ENCODE measurements at places on chromosomes 5 and 9.
A peak's percentile ranks its signal among the peaks of the same experiment; 100 is the strongest.

DNA sequence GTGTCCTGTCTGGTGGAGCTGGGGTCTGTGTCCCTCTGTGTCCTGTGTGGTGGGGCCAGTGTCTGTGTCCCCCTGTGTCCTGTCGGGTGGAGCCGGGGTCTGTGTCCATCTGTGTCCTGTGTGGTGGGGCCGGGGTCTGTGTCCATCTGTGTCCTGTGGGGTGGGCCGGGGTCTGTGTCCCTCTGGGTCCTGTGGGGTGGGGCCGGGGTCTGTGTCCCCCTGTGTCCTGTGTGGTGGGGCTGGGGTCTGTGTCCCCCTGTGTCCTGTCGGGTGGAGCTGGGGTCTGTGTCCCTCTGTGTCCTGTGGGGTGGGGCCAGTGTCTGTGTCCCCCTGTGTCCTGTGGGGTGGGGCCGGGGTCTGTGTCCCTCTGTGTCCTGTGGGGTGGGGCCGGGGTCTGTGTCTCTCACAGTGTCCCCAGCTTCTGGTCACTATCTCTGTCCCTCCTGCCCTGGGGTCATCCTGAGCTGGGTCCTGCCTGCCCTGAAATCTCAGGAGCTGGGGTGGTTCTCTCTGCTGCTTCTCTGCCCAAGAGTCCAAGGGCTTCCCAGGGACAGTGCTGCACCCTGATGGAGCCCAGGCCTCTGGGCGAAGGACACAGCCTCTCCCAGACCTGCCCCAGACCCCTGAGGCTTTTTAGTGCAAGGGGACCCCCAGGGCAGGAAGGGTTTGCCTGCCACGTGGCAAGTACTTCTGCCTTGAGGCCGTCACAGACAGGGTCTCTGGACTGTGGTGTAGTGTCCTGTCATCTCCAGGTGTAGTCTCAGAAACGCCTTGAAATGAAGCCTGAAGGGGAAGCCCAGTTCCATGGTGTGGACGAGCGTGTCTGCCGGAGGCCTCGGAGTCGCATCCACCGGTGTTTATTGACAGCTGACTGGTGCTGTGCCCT is 131.3 kb downstream of the RXRA start:
- no peak for DNase-seq

DNA sequence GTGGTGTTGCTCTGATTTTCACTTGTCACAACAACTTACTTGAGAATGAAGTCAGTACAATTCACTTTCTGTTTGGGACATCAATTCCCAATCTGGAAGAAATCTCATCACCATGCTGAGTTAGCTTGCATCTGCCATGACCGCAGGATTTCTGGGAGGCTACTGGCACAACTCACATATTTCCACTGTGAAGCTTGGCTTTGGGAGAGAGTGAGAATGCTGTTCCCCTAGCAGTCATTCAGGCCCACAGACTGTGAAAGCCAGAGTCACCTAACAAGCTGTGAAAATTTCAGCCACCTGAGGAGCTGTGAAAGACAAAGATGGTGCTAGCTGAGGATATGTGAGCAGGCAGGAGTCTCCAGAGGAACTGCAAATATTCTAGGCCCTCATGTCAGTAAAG is 365.2 kb upstream of the TUSC1 start:
- no peak for DNase-seq

- no peak for DNase-seq
These were observed 71.9 kb downstream of the RALGPS1 start for GRCh38 chr9:126986506-126986951.

- no peak for DNase-seq
These were observed 1031.6 kb upstream of the WWC1 start for GRCh38 chr5:167259806-167260205.

- no peak for DNase-seq
These were observed 206.2 kb downstream of the DCP2 start for GRCh38 chr5:113182658-113183344.

GRCh38 chr5:176803943-176804498 is 6.3 kb upstream of the UNC5A start:
- no peak for DNase-seq

DNA sequence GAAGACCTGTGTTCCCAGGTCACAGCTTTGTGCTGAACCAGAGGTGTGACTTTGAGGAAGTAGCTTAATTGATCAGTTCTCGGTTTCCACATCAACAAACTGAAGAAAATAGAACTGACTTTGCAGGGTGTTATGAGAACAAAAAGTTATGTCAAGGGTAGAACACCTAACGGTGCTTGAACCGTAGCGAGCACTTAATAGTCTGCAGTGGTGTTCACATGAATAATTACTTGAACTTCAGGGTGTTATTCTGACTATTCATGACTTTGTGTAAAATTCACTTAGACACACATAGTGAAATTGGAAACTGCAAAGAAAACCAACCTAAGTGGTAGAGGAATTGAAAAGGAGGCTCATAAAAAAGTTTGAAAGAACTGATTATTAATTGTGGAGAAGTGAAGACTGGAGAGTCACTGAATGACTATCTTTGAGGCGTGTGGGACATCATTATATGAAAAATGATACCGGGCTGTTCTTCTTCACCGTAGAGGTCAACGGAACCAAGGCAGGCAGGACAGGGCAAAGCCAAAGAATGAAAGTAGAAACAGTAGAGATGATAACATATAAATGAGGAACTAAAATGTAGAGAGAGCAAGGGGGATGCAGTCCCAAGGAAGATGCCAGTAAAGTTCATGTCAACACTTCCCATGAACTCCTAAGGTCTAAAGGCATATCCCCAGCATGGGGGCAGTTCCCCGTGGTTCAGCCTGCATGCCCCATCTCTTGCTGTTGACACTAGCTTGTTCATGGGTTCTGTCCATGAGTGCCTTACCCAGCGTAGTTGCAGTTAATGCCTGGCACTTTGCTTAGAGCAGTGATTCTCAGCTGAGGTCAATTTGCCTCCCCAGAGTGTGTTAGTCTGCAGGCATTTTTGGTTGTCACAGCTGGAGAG is 118.7 kb downstream of the ZNF462 start:
- no peak for DNase-seq

GRCh38 chr5:171342362-171343111 is 33.5 kb downstream of the TLX3 start:
- peak; percentile 41 for DNase-seq

- DNase-seq = no peak
These were observed 322.7 kb downstream of the MSX2 start for GRCh38 chr5:175047048-175047447.

- no peak for DNase-seq
These were observed 265.5 kb upstream of the ADAMTSL1 start for GRCh38 chr9:18208166-18209059.

DNA sequence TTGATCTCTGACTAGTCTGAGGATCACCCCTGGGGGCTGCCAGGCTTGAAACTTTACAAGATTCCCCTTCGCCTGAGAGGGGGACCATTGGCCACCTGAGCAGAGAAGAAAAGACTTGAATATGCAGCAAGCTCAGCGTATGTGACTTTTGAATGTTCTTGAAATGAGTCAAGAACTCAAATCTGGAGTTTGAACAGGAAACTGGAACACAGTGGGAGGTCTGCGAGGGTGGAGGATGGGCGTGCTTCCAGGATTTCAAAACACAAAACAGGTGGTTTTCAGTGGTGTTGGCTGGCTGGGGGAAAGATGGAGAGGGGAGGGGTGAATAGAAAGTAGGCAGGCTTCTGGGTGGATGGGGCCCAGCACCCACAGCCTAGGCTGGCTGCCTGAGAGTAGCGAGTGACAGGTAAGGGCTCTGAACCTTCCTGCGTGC is 40.6 kb downstream of the TMEM174 start:
- DNase-seq = peak; percentile 50

GRCh38 chr5:138967791-138968448 is 92.8 kb upstream of the LRRTM2 start:
- DNase-seq = no peak

GRCh38 chr9:133967024-133967741 is 24.9 kb downstream of the VAV2 start:
- no peak for DNase-seq

- no peak for DNase-seq
These were observed 184.4 kb upstream of the SLC12A2 start for GRCh38 chr5:127899214-127899610.

GRCh38 chr5:8239646-8240045 is 370.7 kb downstream of the MTRR start:
- DNase-seq = no peak

DNA sequence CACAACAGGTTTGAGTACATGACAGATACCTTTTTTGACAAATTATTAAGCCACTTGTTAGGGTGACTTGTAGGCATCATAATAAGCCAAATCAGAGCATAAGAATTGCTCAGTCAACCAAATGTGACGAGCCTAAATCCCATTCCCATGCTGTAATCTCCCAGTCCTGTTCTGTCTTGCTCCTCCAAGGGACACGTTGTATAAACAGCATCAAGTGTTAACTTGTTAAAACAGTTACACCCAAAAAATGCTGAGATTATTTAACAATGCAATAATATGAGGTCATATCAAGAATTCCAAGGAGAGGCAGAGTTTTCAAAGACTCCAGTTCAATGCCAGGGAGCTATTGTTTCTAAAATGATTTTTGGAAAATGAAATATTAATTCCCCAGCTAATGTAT is 76.2 kb downstream of the SH3TC2 start:
- no peak for DNase-seq

GRCh38 chr9:128895556-128895955 is 13.6 kb downstream of the LRRC8A start:
- no peak for DNase-seq

DNA sequence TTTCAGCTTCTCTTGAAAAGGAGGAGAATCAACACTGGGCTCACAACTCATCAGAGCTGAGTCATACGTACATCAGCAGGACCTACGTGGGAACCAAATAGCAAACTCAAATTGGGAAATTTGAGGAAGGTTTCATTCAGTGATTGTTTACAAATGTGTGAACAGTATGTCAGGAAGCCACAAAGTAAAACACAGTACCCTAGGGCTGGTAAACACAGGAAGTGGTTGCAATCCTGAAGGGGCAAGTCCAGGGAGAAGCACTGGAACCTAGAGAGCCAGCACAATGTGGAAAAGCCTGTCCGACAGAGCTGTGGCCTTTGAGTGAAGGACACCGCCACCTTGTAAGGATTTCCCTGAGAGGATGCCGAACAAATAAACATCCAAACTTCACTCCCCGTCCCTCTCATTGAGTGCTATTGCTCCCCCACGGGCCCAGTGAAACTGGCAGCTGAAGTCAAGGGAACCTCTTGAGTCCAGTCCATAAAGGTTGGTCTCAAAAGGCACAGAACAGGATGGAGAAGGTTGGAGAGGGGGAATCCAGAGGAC is 26.7 kb upstream of the RICTOR start:
- no peak for DNase-seq

DNA sequence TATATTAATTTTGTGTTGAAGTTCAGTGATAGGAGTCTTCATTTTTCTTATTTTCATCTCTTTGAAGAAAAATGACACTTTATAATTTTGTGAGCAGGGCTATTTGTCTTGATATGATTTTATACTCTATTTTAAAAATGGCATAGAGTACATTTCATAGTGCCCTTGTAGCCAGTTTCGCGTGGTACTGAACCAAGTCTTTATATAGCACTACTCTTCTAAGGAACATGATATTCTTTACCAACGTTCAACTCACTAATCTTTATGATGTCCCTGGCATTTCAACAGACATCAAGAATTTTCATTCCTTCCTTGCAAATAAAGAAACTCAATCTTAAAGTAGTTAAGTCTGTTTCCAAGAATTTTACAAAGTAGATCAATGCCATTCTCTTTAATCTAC is 41.5 kb upstream of the HOMER1 start:
- DNase-seq = no peak

GRCh38 chr5:26749829-26750228 is 288.6 kb downstream of the CDH9 start:
- DNase-seq = no peak

DNA sequence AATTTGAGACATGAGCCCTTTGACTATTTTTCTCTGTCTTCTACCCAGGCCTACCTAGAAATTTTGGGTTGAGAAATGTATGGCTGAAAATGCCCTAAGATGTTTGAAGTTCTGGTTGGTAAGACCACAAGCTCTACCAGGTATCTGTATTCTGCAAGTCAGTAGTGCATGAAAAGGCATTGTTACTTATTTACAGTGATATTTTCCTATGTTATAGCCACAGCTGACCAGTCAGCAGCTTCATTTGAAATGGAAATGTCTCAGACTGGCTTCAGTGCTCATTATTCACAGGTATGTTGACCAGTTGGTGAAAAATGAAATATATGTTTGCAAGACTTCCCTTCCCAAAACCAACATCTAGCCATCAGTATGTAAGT is 91.9 kb upstream of the ITGA2 start:
- DNase-seq = no peak

DNA sequence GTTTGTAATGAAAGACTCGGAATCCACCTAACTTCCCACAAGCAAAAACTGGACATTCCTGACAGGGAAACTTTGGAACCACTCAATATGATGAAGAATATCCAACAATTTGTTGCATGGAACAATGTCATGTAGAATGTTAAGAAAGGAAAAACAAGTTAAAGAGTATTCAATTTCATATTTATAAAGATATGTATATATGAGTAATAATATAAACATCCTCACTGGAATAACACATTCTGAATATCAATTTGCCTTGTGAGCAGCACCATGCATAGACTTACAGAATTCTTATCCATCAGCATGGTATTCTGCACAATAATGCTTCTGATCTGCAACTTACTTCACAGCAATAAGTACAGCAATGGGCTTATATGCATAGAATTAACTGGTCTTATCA is 650.3 kb downstream of the SEMA5A start:
- DNase-seq = no peak

- no peak for DNase-seq
These were observed 181.6 kb downstream of the CD180 start for GRCh38 chr5:67014957-67015400.

GRCh38 chr5:80739057-80739456 is 84.3 kb upstream of the DHFR start:
- DNase-seq = no peak

- DNase-seq = no peak
These were observed 40.5 kb upstream of the RPL26L1 start for GRCh38 chr5:172918421-172919371.

DNA sequence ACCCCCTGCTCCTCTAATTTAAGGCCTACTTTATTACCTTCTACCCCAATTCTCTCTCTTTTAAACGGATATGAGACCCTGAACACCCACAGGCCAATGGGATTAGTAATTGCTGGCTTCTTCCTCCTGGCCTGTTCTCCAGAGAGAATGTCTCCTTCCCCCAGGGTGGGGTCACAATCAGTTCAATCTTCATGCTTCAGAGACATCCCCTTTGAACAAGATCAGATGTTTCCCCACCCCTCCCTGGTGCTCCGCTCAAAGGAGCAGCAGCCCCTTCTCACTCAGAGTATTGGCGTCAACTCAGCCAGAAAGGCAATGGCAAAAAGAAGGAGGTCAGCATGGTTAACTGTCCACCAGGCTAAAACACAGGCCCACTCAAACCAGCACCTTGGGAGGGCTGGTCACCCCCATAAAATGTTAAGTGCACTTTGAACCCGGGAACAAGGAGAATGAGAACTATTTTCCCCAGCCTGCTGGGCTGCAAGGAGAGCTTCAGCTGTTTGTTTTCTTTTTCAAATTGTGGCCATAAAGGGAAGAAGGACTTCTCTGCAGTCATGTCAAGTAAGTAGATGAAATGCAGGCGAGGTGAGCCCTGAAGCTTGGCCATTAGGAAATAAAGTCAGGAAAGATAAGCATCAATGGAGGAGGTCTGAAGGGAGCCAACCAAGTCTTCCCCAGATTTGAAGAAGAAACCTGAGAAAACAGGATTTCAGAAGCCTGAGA is 20.1 kb downstream of the LHFPL2 start:
- DNase-seq = no peak

GRCh38 chr9:104810421-104811339 is 46.8 kb downstream of the NIPSNAP3B start:
- DNase-seq = no peak

GRCh38 chr5:133663397-133664054 is 51.2 kb upstream of the FSTL4 start:
- DNase-seq = no peak

- DNase-seq = no peak
These were observed 457.7 kb downstream of the EFNA5 start for GRCh38 chr5:107213025-107213424.
